ENCODE measurements at places on chromosomes 5 and 9.

DNA sequence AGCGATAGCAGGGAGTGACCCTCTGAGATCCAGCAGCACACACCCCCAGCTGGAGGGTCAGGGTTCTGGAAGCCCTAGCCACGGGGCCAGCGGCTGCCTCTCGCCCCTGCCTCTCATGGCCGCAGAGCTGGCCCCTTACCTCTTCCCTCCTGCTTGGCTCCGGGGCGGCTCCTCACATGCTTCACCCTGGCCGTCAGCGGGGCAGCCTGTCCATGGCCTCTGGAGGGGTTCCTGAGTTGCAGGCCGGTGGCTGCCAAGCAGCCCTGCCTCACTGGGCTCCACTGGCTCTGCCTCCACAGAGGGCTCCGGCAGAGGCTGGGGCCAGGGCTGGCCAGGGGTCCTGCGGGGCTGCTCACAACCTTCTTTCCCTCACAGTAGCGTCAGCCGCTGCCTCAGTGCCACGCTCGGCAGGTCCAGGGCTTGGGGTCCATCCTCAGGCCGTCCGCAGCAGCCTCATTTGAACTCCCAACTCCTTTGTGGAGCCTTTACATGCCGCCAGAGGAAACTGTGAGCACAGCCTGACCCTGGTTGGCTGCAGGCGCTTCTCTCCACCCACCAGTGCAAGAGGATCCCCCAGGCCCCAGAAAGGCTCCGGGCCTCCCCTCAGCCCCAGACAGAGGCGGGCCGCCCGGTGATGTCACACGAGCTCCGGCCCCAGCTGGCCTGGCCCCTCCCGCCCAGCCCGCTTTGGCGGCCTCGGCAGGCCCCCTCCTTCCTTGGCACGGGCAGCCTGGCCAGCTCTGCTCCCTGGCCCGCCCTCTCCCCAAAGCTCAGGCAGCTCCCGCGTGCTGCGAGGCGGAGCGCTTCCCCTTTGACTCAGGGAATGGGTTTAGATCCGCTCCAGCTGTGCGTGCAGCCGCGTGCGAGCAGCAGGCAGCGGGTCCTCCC, at the start of gene ANGPTL2:
ANGPTL2 (minus strand) TSS at position 460 of the 888 bp plus-strand sequence. CDS start 13,904 bp downstream, outside the sequence.
- DNase-seq = peak; percentile 87

DNA sequence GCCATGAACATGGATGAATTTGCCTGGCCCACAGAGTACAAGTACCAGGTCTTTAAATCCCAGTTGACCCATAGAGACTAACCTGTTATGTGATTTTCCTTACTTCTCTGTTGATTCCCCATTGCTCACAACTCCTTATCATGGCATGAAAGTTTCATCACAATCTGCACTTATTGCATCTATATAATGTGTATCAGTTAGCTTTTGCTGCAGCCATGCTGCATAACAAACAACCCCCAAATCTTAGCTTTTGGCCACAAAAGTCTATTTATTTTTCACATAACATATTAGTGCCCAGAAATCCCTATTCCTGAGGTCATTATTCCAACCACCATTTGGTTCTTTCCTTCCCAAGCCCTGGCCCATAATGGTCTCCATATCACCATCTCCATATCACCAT, 3.7 kb downstream of the GGTA1 start:
- no peak for DNase-seq

- DNase-seq = no peak
These were observed 60.3 kb downstream of the S1PR3 start for GRCh38 chr9:89051421-89052025.

GRCh38 chr5:91128604-91129003, 254.5 kb downstream of the ARRDC3 start:
- no peak for DNase-seq

GRCh38 chr5:137575211-137575610, 76.1 kb upstream of the SPOCK1 start:
- no peak for DNase-seq

- DNase-seq = no peak
These were observed 406.9 kb downstream of the KDM4C start for GRCh38 chr9:7164440-7165330.

DNA sequence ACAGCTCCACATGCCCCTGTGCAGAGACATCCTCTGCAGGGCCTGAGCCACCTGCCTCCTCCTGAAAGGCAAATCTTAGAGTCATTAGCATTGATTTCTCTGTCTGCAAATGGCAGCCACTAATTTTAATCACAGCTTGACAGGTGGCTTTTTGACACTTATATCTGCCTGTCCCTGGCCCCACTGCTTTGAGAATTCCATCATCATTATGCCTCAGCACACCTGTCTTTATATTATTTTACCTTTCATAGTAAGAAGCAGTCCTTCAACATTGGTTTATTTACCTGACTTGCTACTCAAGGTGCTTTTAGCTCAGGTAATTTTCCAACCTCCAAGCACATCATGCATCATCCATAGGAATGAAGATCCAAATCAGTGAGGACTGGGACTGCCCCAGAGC, 451.3 kb downstream of the MTRR start:
- no peak for DNase-seq

GRCh38 chr5:133520062-133520461, 92.3 kb downstream of the FSTL4 start:
- DNase-seq = no peak

GRCh38 chr5:126445502-126446174, 22.4 kb downstream of the GRAMD2B start:
- no peak for DNase-seq

DNA sequence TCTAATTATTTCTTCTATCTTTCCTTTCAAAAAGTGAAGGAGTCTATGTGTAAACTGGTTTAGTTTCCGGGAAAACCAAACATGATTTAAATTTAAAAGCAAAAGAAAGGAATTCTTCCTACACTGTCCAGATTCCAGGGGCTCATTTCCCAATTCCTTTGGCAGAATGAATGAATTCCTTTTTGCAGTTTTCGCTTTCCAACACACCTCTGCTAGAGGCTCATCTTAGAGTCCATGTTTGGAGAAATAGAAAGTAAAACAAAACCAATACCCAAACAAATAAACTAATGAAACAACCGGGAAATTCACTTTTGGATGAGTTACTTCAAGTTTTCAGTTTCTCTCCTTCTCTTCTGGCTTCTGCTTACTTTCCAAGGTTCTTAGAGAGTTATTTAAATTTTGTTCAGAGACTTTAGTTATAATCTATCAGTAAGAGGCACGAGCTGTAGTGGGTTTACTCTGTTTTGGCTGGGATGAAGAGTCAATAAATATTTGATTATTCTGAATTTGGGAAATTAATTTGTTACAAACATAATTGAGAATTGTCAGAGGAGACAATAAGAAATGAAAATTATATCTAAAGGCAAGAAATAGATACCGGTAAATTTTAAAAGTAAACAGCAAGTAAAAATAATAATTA, 365.0 kb upstream of the CDH9 start:
- peak; percentile 15 for DNase-seq

DNA sequence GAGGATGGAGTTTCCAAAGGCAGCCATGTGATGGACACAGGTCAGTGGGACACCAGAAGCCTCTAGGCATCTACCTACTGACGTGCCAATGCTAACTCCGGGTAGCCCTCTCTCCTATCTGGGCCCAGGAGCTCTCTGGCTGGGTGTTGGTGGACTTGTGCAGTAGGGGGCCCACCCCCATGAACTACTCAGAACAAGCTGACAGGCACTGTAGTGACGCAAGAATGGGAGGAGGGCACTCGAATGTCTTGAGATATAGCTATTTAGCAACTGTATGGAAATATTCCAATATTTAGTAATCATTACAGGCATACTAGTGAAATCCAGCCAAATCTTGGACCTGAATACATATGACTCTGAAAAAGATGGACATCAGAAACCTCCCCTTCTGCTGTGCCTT, 5.7 kb upstream of the DOCK2 start:
- peak; percentile 58 for DNase-seq

DNA sequence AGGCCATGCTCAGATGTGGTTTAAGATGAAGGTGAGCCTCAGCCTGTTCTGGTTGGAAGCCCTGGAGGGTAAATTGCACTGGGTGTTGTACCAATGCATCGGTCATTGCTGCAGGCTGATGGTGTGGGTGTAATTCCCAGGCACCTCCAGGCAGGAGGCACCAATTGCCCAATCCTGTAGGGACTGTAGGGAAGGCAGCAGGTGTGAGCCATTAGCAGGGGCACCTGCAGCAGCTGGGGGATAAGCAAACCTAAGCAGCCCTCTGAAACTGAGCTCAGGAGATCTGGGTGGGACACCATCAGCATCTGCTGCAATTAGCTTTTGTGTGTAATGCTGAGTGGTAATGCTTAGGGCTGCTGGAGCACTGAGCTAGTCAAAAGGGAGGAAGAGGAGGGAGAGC, 190.1 kb upstream of the TBC1D2 start:
- DNase-seq = no peak

DNA sequence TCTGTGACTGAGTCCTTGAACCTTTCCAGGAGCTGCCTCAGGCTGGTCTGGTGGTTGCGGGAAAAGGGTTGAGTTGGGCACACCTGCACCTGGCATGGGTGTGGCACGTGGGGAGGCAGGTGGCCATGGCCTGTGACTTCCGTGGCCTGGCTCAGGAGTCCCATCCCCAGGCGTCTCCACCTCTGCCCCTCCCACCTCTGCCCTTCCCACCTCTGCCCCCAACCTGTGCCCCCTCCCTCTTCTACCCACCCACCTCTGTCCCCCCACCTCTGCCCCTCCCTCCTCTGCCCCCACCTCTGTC, 1.9 kb upstream of the QRFP start:
- DNase-seq = no peak

DNA sequence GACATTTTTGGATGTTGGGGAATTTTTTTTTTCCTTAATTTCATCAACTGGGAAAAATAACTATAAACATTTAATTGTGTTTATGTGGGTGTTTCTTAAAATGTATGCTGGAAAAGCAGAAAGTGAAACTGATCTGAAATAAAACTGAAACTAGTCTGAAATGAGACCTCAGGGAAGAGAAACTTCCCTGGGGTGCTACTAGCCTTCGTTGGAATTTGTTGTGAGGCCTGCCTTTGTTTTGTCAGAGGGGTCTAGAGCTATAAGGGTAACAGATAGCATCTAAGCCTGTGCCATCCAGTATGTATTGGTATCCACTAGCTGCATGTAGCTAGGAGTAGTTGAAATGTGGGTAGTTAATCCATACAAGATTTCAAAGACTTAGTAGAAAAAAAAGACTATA, 10.4 kb downstream of the ZNF618 start:
- DNase-seq = peak; percentile 48

DNA sequence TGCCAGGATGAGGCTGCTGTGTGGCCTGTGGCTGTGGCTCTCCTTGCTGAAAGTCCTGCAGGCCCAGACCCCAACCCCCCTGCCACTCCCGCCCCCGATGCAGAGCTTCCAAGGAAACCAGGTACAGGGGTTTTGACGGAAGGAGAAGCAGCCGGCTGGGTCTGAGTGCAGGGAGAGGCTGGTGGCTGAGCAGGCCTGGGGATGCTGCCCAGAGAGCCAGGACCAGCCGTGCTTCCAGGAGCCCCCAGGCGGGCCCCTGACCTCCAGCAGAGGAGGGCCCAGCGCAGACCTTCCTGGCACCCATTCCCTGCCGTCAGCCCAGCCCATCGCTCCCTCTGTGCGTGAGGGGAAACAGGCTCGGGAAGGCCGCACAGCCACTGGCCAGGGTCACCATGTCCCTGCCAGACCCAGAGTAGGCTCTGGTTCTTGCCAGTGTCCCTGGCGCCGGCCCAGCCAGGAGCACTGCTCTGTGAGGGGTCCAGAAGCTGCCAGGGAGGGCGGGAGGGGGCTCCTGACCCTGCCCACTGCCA, 313 bp downstream of the LCN12 start:
- DNase-seq = no peak

DNA sequence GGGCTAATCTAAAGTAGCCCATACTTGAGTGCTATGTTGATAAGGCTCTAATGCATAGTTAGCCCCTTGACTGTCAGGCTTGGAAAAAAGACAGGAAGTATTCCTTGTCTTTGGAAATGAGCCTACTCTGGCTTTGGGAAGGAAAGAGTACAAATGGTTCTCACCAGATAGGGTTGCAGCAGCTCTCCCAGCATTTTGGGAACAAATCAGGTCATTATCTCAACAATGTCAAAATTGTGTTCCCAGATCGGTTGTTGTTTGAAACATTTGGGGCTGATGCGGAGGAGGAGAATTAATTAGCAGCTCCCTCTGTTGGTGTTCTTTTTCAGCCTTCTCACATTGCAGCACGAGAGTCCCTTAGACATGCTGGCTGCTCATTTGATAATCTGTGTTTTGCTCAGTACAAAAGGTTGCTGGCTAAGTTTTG, 294.7 kb upstream of the DMRT1 start:
- no peak for DNase-seq

DNA sequence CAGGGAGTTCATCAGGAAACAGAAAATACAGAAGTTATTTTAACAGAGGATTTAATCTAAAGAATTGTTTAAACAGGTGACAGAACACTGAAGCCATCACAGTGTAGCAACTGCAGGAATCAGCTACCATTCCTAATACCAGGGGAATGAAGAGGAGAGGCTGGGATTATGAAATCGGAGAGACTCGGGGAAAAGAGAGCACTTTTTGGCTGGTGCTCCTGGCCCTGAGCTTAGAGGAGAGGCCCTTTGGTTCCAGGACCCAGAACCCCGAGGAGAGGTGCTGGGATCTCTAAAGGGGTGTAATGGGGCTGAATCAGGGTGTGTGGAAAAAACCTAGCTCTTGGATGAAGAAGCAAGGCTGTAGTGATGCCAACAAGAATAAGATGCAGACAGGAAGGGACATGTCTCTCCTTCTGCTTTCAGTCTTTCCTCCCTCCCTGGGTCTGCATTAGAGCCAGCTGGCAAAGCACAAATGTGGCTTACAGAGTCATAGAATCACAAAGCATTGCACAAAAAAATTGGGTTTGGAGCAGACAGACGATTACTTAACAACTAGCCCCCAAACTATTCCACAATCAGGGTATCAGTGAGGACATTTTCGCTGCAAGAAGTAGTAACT, 11.6 kb upstream of the SFXN1 start:
- DNase-seq = no peak

DNA sequence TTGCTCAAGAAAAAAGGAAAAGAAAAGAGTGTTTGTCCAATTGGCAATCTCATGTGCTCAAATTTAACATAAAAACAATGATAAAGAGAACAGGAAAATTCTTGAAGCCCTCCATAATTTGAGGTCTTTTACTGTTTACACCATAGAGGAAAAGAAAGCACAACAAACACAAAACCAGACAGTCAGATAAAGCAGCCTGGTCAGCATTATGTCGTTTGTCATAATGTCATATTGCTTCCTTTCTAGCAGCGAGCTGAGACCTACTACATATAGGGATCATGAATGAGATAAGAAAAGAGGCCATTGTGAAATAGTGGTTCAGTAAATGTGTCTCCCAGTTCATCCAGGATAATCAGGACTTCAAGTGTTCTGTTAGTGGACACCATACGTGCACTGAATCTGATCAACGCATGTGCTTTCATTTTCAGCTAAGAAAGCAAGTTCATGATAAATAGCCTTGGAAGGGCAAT, 64.7 kb upstream of the SELENOP start:
- DNase-seq = no peak

GRCh38 chr5:173159256-173159655, 14.9 kb downstream of the BNIP1 start:
- DNase-seq = no peak
